ENCODE measurements at places on chromosomes 3 and 15.

DNA sequence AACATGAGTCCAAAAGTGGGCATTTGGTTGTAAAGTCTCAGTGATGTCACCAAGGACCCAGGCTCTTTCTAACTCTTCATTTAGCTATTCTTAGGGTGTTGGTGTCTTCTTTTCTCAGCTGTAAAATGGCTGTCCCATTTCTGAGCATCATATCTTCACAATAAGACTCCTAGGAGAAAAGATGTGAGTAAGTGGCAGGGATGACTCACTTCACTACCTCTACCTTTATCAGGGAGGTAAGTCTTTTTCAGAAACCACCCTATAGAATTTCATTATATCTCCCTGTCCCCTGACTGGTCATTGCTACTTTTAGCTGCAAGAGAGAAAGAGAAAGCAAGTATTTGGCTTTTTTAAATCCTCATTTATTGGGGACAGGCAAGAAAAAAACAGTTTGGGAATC is 300.2 kb upstream of the RBMS3 start:
- H3K27me3 ChIP-seq = no peaks in the 10 kb centered on the region
- H3K4me3 ChIP-seq = no peak overlapping the region
- no peaks in the 10 kb centered on the region for H3K36me3 ChIP-seq
- H3K27ac ChIP-seq = no peak overlapping the region

DNA sequence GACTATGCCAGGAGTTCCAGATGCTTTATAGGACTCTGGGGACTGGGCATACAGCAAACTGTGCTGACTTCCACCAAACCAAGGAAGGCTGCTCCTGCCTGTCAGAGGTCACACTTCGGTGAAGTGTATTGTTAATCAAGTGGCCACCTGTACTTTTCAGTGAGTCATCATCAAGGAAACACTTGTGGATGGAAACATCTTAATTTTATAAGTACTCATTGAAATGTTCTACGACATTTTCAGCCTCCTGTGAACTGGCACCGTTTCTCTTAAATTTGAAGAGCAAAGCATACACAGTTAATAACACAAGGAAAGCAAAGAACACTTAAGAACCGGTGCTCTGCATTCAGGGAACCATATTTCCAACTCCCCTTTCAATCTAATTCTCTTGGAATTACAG is 801.7 kb upstream of the DPPA4 start:
- no peaks in the 10 kb centered on the region for H3K27me3 ChIP-seq
- H3K27ac ChIP-seq = no peak overlapping the region
- no peak overlapping the region for H3K4me3 ChIP-seq
- DNase-seq = no peak
- H3K4me1 ChIP-seq = no peaks in the 10 kb centered on the region
- no peaks in the 10 kb centered on the region for H3K36me3 ChIP-seq

- H3K27ac ChIP-seq = no peak overlapping the region
- H3K4me3 ChIP-seq = no peak overlapping the region
- no peaks in the 10 kb centered on the region for H3K27me3 ChIP-seq
- H3K36me3 ChIP-seq = no peaks in the 10 kb centered on the region
Observed at GRCh38 chr3:83567935-83568334, 1390.9 kb upstream of the CADM2 start.

DNA sequence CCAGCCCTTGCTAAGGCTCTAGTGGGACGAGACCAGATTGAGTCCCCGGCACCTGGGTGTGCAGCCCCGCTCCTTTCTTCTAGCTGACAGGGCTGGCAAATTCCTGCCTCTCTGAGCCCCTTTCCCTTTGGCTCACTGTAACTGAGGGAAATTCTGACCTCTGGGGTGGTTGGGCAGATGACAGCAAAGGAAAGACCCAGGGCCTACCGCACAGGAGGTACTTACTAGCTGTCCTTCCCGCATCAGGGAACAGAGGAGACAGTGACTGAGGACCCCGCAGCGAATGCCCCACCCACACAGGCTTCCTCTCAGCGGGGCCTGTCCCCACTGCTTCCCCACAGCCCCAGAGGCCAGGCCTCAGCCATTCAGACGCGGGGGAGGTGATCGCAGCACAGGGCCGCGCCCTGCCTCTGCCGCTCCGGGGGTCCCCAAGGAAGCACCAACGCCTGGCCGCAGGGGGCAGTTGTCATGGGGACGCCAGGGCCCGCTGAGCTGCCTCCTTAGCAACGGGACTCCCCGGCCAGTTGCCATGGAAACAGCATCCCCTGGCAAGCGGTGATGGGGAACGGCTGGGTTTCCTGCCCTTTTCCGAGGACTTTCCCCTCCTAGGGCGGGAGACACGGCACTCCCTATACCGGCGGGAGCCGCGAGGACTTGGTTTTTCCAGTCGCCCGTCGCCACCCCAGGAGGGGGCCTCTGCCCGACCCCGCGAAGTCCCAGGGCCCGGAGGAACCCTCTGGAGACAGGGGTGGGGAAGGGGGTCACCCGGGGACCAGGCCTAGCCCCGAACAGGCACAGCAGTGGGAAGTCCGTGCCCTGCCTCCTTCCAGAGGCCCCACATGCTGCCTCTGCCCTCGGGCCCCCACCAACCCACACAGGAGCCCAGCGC is 50.1 kb downstream of the HCN4 start:
- H3K27me3 ChIP-seq = no peaks in the 10 kb centered on the region
- no peak for DNase-seq
- H3K36me3 ChIP-seq = no peaks in the 10 kb centered on the region
- no peak overlapping the region for H3K4me3 ChIP-seq
- no peak overlapping the region for H3K27ac ChIP-seq
- no peaks in the 10 kb centered on the region for H3K4me1 ChIP-seq

GRCh38 chr15:29736744-29737020 is 85.6 kb downstream of the TJP1 start:
- no peak overlapping the region for H3K4me3 ChIP-seq
- peak overlapping the region; percentile 25 for H3K27ac ChIP-seq
- DNase-seq = peak; percentile 47
- peaks cover 15% of the 10 kb centered on the region for H3K4me1 ChIP-seq
- H3K27me3 ChIP-seq = no peaks in the 10 kb centered on the region
- peaks cover 46% of the 10 kb centered on the region for H3K36me3 ChIP-seq

GRCh38 chr15:79296583-79296982 is 14.1 kb downstream of the ANKRD34C start:
- no peak overlapping the region for H3K27ac ChIP-seq
- peaks cover 8% of the 10 kb centered on the region for H3K27me3 ChIP-seq
- no peaks in the 10 kb centered on the region for H3K36me3 ChIP-seq
- H3K4me1 ChIP-seq = no peaks in the 10 kb centered on the region

DNA sequence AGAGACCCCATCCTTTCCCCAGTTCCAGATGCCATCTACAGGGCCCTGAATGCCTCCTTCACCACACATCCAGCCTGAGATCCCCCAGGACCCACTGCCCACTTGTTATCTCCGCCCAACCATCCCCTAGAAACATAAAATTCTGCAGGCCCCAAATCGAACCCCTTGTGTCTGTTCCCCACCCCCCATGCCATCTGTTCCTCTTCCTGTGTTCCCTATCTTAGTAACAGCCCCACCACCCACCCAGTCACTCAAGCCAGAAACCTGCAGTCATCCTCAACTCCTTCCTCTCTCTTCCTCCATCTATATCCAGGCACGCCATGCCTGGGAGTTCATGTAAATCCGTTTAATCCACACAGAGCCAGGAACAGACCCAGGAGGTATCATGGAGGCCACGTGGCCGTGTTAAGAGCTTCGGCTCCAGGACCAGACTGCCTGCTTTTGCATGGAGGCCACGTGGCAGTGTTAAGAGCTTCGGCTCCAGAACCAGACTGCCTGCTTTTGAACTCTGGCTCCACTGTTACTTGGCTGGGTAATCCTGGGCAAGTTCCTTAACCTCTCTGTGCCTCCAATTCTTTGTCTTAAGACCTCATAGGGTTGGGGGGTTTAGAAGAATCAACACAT is 4.8 kb downstream of the CSRNP1 start:
- H3K27ac ChIP-seq = peak overlapping the region; percentile 100
- H3K27me3 ChIP-seq = no peaks in the 10 kb centered on the region
- H3K4me3 ChIP-seq = peak overlapping the region; percentile 45
- peaks cover 27% of the 10 kb centered on the region for H3K36me3 ChIP-seq
- no peak for DNase-seq
- H3K4me1 ChIP-seq = peaks cover 64% of the 10 kb centered on the region

DNA sequence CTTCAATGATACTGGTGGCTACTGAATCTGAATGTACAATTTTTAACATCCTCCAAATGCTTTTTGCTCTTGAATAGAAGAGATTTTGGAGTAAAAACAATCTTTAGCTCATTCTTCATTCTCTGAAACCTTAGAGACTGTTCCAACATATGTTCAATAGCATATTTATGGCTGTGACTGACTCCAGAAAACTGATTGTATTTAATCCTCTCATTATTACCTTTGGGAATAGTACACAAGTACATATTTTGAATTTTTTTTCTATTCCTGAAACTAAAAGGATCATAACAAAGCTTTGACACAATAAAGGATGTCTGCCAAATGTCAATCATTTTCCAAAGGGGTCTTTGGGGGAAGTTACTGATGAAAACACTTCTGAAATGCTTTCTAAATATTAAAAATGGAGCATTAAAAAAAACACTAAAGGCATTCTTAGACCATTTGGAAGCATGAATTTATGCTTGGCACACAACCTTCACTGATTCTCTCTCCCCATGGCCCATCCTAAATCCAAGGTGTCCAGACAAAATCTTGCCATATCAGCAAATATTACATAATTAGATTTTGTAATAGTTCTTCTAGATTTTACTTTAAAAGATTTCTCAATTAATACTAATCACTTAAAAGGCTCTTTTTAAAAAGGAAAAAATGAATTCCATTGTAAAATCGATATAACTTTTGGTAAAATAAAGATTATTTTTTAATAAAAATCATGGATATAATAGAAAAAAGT is 936.8 kb downstream of the EPHA3 start:
- no peaks in the 10 kb centered on the region for H3K27me3 ChIP-seq
- H3K4me3 ChIP-seq = no peak overlapping the region
- H3K4me1 ChIP-seq = no peaks in the 10 kb centered on the region
- no peak for DNase-seq
- H3K27ac ChIP-seq = no peak overlapping the region

- H3K4me3 ChIP-seq = no peak overlapping the region
- DNase-seq = peak; percentile 57
Observed at GRCh38 chr3:173912126-173912525, 514.6 kb downstream of the NLGN1 start.

DNA sequence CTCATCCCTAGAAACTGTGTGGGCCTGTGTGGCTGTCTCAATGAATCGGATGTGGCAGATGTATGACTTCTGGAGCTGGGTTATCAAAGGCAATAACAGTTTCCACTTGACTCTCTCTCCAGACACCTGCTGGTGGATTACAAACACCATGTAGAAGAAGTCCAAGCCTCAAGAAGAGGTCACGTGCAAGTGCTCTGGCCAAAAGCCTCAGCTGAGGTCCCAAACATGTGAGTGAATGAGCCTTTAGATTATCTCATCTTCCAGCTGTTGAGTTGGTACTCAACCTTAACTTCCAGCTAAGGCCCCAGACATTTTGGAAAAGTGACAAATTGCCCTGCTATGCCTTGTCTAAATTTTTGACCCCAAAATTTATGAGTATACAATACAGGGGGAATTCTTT is 42.7 kb upstream of the IL12A start:
- no peaks in the 10 kb centered on the region for H3K36me3 ChIP-seq
- H3K27me3 ChIP-seq = no peaks in the 10 kb centered on the region
- peaks cover 5% of the 10 kb centered on the region for H3K4me1 ChIP-seq
- H3K27ac ChIP-seq = no peak overlapping the region
- no peak for DNase-seq

DNA sequence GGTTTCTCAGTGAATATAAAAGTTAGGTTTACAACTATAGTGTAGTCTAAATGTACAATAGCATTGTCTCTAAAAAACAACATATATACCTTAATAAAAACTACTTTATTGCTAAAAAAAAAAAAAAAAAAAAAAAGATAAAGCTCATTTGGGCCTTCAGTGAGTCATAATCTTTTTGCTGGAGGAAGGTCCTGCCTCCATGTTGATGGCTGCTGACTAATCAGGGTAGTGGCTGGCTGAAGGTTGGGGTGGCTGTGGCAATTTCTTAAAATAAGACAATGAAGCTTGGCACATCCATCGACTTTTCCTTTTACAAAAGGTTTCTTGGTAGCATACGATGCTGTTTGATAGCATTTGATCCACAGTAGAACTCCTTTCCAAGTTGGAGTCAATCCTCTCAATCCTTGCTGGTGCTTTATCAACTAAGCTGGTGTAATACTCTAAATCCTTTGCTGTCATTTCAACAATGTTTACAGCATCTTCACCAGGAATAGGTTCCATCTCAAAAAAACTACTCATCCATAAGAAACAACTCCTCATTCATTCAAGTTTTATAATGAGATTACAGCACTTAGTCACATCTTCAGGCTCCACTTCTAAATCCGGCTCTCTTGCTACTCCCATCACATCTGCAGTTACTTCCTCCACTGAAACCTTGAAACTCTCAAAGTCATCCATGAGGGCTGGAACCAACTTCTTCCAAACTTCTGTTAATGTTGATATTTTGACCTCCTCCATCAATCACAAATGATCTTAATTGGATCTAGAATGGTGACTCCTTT is 13.3 kb downstream of the ZNF280D start:
- H3K36me3 ChIP-seq = peaks cover 3% of the 10 kb centered on the region
- no peak overlapping the region for H3K27ac ChIP-seq
- no peak overlapping the region for H3K4me3 ChIP-seq
- no peaks in the 10 kb centered on the region for H3K27me3 ChIP-seq

- no peak overlapping the region for H3K4me3 ChIP-seq
- H3K36me3 ChIP-seq = no peaks in the 10 kb centered on the region
- no peaks in the 10 kb centered on the region for H3K27me3 ChIP-seq
- peaks cover 52% of the 10 kb centered on the region for H3K4me1 ChIP-seq
Observed at GRCh38 chr3:69082361-69082760, 2.2 kb upstream of the UBA3 start.

DNA sequence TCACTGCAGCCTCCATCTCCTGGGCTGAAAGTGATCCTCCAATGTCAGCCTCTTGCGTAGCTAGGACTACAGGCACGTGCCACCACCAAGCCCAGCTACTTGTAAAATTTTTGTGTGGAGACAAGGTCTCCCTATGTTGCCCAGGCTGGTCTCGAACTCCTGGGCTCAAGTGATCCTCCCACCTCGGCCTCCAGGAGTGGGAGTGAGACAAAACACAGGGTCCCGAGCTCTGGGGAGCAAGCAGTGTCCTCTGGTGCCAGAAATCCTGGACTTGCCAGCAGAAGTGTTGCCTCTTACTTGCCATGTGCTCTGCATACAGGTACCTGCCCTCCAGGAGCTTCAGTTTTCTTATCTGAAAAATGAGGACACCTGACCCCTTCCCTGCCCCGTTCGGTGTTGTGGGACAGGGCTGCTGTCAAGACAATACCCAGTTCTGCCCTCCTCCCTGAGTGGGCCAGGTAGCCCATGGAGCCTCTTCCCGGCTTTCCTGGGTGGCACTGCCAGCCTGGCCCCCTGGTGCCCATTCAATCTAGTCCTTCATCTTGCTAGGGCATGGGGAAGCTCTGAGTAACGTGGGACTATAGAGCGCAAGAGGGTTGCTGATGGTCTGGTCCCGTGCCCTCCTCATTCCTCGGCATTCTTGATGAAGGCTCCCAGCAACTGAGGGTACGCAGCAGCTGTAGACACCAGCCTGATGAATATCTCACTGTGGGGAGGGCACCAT is 164.6 kb downstream of the GOLGA6L4 start:
- no peaks in the 10 kb centered on the region for H3K27me3 ChIP-seq
- no peaks in the 10 kb centered on the region for H3K4me1 ChIP-seq
- H3K4me3 ChIP-seq = no peak overlapping the region
- no peak overlapping the region for H3K27ac ChIP-seq
- H3K36me3 ChIP-seq = no peaks in the 10 kb centered on the region

GRCh38 chr3:122937745-122938144 is 89.8 kb downstream of the SEMA5B start:
- H3K4me3 ChIP-seq = no peak overlapping the region
- no peak overlapping the region for H3K27ac ChIP-seq
- no peak for DNase-seq
- peaks cover 8% of the 10 kb centered on the region for H3K27me3 ChIP-seq
- no peaks in the 10 kb centered on the region for H3K36me3 ChIP-seq

All from astrocyte (in vitro differentiated cells and primary cell).